ENCODE measurements at places on chromosomes 1 and 21. TPM values are rescaled to one million over a fixed set of nuclear protein-coding genes. Genes with fewer than 3 reads are reported as not detected.

Gene ATP1A4
- total RNA-seq = not detected

Gene ELF3
- total RNA-seq = 0.59 TPM

Gene RNF223
- total RNA-seq = not detected

Gene OR6P1
- not detected for total RNA-seq

Gene CFHR4
- total RNA-seq = not detected

Gene PPIAL4G
- total RNA-seq = not detected

Gene PRELP
- not detected for total RNA-seq

Gene SLC45A3
- 1.1 TPM for total RNA-seq

Gene CIART
- 3.4 TPM for total RNA-seq

DNA sequence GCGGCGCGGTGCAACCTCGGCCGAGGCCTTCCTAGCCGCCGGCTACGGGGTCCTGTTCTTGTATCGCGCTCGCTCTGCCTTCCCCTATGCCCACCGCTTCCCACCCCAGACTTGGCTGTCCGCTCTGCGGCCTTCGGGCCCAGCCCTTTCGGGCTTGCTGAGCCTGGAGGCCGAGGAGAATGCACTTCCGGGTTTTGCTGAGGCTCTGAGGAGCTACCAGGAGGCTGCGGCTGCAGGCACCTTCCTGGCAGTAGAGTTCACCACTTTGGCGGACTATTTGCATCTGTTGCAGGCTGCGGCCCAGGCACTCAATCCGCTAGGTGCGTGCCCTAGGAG, 379 bp downstream of the PPCS start:
- peak; percentile 65 for DNase-seq

- no peak for DNase-seq
These were observed 357.0 kb upstream of the PRMT6 start for GRCh38 chr1:106699433-106699832.

DNA sequence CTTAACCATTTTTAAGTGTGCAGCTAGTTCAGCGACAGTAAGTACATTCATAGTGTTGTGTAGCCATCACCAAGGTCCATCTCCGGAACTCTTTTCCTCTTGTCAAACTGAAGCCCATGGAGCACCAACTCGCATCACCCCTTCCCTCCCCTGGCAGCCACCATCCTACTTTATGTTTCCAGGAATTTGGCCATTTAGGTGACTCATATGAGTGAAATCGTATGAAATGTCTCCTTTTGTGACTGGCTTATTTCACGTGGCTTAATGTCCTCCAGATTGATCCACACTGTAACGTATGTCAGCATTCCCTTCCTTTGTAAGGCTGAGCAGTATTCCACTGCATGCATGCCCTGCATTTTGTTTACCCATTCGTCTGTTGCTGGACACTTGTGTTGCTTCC, 2.5 kb downstream of the COL6A2 start:
- DNase-seq = no peak

- no peak for DNase-seq
These were observed 3.5 kb upstream of the DMRTA2 start for GRCh38 chr1:50426702-50427085.

- no peak for DNase-seq
These were observed 60.5 kb downstream of the CD58 start for GRCh38 chr1:116510361-116510760.

GRCh38 chr1:42170779-42171621, 6.5 kb upstream of the GUCA2A start:
- DNase-seq = no peak

- DNase-seq = no peak
These were observed 64.3 kb upstream of the TENT5C start for GRCh38 chr1:117541585-117541984.

DNA sequence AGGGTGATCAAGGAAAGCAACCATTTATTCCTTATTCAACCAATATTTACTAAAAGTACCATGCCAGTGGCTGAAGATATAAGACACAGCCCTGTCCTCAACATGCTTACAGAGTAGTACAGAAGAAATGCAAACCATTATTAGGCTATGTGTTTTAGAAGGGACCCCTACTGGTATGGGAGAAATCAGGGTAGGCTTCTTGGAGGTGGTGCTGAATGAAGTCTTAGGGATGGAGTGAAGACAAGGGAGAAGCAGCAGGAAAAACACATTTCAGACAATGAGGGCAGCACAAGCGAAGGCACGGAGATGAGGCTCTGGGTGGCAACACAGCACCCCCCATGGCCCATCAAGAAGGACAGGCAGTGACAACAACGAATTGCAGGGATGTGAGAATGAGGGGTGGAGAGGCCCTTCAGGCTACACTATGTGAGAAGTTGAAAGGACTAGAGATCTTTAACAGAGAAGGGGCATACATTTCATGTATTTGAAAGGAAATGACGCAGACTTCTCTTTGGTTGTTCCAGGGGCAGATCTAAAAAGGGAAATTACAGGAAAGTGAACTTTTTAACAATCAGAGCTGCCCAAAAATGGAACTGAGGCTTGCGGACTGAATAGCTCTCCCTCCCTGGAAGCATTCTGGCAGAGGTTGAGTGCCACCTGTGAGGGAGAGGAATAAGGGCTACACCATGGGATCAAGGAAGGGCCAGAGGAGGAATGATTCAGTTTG, 16.8 kb upstream of the CD58 start:
- no peak for DNase-seq

- DNase-seq = no peak
These were observed 34.6 kb downstream of the SLC30A7 start for GRCh38 chr1:100930494-100930893.

DNA sequence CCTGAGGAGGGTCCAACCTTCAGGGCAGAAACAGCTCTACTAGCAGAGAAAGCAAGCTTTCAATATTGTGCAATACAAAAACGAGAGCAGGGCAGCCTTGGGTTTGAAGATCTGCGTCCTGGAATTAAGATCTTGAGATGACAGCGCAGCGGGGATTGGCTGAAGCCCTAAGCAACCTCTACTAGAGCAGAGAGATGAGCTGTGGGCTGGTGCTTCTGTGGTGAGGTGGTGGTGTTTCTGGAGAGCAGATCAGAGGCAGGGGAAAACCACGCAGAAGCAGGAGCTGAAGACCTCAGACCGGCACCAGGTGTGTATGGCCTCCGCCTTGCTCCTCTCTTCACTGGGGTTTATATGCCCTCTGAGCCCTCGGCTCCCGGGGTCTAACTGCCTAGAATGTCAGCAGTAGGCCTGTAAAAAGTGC, 12.5 kb downstream of the TRAF3IP3 start:
- DNase-seq = peak; percentile 87

DNA sequence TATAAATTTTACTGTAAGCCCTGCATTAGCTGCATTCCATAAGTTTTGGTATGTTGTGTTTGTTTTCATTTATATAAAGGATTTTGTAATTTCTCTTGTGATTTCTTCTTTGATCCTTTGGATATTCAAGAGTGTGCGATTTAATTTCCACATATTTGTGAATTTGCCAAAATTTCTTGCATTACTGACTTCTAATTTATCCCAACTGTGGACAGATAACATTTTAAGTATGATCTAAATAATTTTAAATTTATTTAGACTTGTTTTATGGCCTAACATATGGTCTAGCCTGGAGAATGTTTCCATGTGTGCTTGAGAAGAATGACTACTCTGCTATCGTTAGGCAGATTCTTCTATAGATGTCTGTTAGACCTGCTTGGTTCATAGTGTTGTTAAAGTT, 23.2 kb downstream of the RPE65 start:
- no peak for DNase-seq

GRCh38 chr1:119733754-119734153, 22.0 kb downstream of the PHGDH start:
- DNase-seq = no peak
